ENCODE measurements at places on chromosomes 16 and 17.

DNA sequence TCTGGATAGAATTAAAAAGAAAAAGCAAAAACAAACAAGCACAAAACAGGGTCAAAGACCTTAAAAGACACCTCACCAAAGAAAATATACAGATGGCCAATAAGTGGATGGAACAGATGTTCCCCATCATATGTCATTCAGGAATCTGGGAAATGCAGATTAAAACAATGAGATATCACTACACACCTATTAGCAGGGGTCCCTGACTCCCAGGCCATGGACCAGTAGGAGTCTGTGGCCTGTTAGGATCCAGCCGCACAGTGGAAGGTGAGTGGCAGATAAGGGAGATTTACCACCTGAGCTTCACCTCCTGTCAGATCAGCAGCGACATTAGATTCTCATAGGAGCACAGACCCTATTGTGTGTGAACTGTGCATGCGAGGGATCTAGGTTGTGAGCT is 167.9 kb downstream of the HS3ST4 start:
- DNase-seq: no peak

DNA sequence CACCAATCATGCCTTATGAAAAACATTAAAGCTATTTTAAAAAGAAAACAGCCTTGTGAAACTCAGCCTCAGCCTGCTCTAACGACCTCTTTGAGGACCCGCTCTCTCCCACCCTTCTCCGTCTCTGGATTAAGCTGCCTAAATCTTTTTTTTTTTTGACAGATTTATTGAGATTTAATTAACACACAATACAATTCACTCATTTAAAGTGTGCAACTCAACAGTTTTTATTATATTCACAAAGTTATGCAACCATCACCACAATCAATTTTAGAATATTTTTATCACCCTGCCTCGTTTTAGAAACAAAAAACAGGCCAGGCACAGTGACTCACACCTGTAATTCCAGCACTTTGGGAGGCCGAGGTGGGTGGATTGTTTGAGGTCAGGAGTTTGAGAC is 8.4 kb downstream of the CDR2L start:
- DNase-seq: no peak

DNA sequence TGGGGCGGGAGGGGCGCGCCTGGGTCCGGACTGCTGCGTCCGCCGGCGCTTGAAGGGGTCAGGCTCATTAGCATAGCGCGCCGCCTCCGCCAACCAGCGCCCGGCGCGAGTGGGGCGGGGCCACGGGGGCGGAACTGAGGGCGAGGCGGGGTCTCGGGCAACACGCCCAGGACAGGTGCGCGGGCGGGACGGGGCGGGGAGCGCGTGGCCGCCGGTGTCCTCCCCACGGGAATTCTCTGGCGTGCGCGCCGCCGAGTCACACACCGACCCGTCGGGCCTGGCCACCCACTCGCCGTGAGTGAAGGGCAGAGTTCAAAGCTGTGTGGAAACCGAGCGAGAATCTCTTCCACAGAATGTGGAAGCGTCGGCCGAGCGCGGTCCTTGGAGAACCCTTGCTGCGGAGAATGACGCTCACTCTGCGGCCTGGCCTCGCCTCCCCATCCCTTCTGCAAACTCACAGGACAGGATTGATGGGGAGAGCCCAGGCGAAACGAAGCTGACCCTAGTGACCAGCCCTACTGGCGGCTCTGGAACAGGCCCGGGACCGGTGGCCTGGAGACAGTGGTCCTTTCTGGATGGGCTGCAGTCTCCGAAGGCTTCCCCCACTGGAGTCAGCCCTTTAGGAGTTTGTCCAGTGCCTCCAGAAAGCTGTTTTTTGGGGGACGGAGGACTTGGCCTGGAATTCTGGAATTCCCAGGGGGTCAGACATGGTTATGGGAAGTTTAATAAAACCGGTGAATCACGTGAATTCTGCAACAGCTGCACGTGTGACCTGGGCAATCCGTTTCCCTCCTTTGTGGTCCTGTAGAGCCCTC is at the start of gene SNAI3:
Gene SNAI3, minus strand, starts transcription at position 69 of the 815 bp plus-strand sequence. CDS start 101 bp downstream, outside the sequence.
- DNase-seq: no peak

DNA sequence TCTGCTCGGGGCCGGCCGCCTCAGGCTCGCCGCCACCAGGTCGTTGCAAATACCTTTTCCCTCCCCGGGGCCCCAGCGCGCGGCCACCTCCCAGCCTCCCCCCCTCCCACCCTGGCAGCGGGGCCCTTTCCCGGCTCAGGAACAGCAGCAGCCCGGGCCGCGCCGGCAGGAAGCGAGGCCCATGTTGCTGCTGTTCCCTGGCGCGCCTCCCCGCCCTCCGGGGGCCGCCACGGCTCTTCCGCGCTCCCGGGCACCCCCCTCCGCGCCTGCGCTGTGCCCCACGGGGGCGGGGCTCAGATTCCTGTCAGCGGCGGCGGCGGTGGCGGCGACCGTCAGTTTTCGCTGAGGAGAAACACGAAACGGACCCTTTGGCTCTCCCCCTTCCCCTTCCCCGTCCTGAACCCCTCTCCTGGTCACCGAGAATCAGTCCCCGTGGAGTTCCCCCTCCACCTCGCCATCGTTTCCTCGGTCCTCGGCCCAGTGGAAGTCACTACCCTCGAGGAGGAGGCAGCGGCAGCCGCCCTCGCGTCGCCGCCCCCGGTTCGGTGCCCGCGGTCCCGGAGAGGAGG is at the start of gene NFAT5:
Gene NFAT5, plus strand, starts transcription at position 296 of the 569 bp plus-strand sequence. CDS start 336 bp downstream, outside the sequence.
- DNase-seq: peak; percentile 66

DNA sequence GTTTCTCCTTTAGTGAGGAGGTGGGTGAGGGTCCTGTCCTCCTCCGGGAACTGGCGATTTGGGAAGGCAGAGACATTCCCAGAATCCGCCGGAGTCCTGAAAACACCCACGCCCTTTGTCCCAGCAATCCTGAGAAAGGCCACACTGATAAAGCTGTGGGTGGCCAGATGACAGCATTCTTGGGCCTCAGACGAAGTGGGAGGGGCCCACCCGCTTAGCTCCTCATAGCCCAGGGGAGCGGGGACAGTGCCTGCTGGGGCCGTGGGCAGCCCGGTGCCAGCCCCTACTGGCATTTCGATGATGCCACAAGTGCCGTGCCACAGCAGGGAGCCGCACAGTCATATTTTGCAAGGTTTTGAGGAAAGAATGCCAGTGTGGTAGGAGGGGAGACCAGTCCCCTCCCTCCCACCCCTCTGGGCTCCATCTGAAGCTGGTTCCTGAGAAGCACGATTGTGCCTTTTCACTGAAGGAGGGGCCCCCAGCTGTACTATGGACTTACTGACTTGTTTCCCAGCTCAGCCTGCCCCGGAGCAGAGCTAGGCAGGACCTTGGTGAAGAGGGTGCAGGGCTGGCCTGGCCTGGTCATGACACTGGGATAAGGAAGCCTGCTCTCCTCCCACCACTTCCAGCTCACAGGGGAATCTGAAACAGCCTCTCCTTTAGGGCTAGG is 20.9 kb upstream of the MPRIP start:
- no peak for DNase-seq

GRCh38 chr16:19898924-19899604 is 14.4 kb upstream of the GPRC5B start:
- peak; percentile 63 for DNase-seq

DNA sequence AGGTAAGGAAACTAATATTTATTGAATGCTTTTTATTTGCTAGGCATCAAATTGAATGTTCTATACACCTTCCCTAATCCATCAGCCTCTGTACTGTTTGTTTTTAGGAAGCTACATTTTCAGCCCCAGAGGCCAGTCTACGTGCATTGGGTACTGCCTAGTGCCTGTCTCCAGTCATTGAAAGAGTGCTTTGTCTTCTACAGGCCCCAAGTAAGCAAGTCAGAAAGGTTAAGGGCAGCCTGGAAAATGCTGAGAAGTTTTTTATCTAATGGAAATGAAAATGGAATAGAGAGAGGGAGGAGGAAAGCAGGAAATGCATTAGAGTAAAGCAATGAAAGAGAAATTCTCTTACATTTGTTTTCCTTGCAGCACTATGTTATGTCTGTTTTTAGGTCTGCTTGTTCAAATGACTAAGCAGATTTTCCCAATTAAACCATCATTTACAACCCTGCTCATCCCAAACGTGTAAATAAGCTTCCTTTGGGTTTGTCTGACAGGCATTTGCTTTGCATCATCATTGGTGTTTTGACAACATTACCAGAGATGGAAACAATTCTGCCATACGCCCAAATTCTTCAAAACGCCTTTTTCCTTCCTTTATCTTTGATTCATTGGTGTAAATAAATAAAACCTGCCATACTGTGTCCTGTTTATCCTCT is 116.0 kb upstream of the GOT2 start:
- DNase-seq: no peak

DNA sequence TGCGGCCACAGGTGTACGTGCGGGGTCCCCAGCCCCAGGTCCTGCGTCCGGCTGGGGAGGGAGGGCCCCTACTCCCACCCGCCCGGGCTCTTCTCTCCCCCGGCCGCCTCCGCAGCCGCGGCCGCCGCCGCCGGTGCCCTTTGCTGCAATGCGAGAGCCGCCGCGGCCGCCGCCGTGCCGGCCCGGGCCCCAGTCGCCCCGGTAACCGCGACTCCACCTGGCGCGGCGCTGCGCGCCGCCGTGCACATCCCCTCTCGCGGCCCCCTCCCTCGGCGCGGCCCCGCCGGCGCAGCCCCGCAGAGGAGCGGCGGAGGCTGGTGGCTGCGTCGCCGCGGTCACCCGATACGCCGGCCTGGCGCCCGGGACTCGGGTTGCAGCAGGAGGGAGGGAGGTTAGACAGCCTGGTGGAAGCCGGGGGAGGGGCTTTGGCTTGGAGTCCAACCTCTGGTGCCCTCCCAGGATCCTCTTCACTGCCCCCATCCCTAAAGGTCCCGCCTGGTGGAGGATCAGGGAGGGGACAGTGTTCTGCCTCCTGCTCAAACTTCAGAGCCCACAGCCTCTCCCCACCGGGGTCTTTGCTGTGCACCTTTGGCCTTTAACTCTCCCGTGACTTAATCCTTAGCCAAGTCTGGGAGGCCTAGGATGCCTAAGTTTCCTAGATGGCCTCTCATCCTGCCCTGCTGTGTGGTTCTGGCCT is 32.9 kb downstream of the SRCIN1 start:
- DNase-seq: no peak

- DNase-seq: peak; percentile 97
Measured at GRCh38 chr17:2232244-2232638, 71.3 kb downstream of the SMG6 start.

- DNase-seq: peak; percentile 48
Measured at GRCh38 chr17:70168044-70168976, 1.0 kb upstream of the KCNJ2 start.

DNA sequence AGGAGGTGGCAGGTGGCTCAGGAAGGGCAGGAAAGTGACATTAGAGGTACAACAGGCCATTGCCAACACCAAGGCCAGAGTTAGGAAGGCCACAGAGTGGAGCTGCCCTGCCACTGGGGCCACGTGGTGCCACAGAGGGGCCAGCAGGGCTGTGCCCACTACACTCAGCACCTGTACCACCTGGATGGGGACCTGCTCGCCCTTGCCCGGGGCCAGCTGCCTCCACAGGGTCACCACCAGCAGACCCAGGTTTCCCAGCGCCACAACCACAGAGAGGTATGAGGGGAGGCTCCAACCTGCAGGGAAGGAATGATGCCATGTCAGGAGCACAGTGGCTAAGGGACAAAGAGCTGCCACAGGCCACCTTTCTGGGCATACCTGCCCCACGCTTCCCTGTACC is 1.2 kb downstream of the SLC52A1 start:
- no peak for DNase-seq

- no peak for DNase-seq
Measured at GRCh38 chr16:49562228-49562627, 188.6 kb downstream of the C16orf78 start.

GRCh38 chr17:78366109-78366848 is 6.4 kb upstream of the SOCS3 start:
- no peak for DNase-seq

DNA sequence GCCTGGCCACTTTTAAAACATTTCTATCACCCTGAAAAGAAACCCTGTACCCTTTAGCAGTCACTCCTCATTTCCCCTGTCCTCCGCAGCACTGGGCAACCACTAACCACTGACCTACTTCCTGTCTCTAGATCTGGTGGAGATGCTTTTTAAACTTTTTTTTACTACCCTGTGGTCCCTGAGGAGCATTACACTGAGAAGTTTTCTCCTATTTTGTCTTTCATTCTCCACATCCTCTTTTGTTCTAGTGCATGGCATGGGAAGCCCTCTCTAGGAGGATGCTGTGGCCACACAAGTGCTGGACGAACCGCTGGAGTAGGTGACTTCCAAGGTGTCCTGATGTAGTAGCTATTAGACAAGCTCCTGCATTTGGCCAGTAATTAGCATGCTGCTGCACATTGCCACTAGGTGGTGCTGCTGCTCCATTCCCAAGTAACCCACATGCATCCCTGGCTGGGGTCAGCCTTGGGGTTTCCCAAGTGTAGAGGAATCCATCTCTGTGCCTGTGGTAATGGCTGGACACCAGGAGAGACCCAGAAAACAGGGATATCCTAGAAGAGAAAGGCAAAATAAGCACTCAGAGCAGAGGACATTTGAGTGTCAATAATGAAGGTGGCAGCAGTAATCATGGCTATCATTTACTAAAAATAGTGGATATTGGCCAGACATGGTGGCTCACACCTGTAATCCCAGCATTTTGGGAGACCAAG is 143.8 kb upstream of the CRHR1 start:
- peak; percentile 59 for DNase-seq

GRCh38 chr16:22063888-22064467 is 28.4 kb upstream of the VWA3A start:
- no peak for DNase-seq

- DNase-seq: no peak
Measured at GRCh38 chr16:66905633-66906539, 12.8 kb downstream of the CDH16 start.

GRCh38 chr16:27461483-27462171 is 59.7 kb downstream of the IL21R start:
- no peak for DNase-seq

DNA sequence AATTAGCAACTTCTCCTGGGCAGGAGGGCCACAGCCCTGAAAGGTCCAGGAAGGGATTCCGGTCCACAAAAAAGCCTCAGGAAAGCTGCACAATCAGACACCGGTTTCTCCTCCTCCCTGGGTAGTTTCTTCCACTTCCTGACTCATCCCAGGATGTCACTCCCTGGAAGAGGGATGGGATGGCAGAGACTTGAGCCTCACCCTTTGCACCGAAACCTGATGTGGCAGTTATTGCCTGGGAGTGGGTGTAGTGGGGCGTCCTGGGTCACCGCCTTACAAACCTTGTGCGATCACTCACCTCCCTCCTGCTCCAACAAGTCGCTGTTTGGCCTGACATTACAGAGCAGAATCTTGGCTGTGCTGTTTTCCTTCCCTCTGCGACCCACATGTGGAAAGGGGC is 70.8 kb downstream of the LYRM1 start:
- no peak for DNase-seq

DNA sequence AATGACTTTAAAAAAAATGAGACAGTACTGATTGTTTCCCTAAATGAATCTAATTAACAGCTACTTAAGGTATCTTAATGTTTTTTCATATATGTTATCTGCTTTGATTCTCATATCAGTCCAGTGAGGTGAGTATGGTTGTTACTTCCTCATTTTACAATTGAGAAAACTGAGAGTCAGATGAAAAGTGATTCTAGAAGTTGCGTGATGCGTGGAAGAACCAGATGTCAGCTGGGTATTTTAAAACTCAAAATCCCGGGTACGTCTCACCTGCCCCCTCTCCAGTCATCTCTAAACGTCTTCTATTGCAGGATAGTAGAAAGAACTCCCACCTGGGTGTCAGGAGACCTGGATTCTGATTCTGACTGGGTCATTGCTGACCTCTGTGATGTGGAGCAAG is 89.2 kb downstream of the MAP2K6 start:
- no peak for DNase-seq

- no peak for DNase-seq
Measured at GRCh38 chr16:63655846-63656245, 1466.0 kb downstream of the CDH11 start.
